ENCODE measurements at places on chromosomes 5 and 9. TPM values are rescaled to one million over a fixed set of nuclear protein-coding genes. Genes with fewer than 3 reads are reported as not detected.
A peak's percentile ranks its signal among the peaks of the same experiment; 100 is the strongest.

GRCh38 chr5:141172381-141173204 lies at the start of gene PCDHB7:
Gene PCDHB7 (plus strand): TSS chr5:141172644. CDS start chr5:141172836, 192 bp downstream.
- peak; percentile 66 for DNase-seq

PARP8 gene
- total RNA-seq = 9.5 TPM

GRCh38 chr9:79877943-79878602 lies 306.3 kb downstream of the TLE4 start:
- DNase-seq = no peak

GRCh38 chr9:83449983-83450382 lies 88.2 kb downstream of the FRMD3 start:
- no peak for DNase-seq

DNA sequence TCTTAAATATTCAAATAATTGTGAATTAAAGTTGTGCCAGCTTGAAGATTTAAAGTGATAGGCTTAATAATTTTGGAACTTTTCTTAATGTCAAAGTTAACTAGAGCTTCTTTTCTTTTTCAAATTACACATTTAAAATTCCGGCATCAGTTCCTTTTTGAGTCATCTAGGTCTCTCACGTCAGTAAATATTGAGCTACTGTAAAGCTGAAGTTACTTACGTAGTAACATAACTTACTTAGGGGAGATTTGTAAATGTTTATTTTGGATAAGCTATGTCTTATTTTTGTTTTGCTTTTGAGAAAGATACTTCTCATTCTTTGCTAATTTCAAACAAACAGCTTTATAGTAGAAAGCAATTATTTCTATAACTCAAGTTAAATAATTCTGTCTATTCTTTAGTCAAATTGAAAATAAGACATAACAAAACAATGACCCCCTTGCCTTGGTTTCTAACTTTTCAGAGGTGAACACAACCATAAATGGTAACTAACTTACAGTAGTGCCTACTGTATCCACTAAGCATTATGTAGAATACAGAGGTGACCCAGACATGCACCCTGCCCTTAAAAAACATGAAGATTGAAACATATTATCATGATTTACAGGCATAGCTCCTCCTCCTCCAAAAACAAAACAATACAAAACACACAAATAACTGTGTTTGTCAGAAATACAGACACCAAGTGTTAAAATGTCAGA lies 29.8 kb downstream of the CD274 start:
- DNase-seq = no peak

PCDHB8 gene
- total RNA-seq = 8.3 TPM

GZMA gene
- total RNA-seq = 1.8 TPM

GRCh38 chr5:142813220-142813619 lies 43.0 kb downstream of the ARHGAP26 start:
- no peak for DNase-seq

DNA sequence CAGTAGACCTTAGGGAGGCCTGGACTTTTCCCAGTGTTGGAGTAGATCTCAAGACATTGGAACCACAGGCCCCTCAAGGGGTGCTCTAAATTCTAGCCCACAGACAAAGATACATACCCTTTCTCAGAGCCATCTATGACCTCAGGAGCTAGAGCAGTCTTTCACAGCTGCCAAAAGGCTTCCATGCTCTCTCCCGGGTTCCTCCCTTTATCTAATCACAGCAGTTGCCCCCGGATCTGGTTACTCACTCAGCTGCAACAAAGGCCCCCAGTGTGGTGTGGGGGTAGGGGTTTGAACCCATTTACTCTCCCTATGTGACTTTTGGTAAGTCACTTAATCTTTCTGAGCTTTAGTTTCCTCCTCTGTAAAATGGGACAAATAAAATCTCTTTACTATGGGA lies 27.0 kb downstream of the POU4F3 start:
- DNase-seq = no peak

ADAMTS16 gene
- total RNA-seq = 11.6 TPM

C5orf46 gene
- total RNA-seq = 2.6 TPM

- DNase-seq = peak; percentile 86
Observed at GRCh38 chr5:80082731-80083100, 47.6 kb downstream of the THBS4 start.

- DNase-seq = no peak
Observed at GRCh38 chr9:14488421-14489190, 174.7 kb upstream of the NFIB start.

CEL gene
- total RNA-seq = 0.18 TPM

CDH10 gene
- total RNA-seq = not detected

- DNase-seq = peak; percentile 21
Observed at GRCh38 chr9:93670208-93671019, 94.0 kb downstream of the PHF2 start.

GRCh38 chr9:91914937-91915336 lies 35.1 kb downstream of the ROR2 start:
- DNase-seq = no peak
